ENCODE measurements at places on chromosomes 13 and 19.

DNA sequence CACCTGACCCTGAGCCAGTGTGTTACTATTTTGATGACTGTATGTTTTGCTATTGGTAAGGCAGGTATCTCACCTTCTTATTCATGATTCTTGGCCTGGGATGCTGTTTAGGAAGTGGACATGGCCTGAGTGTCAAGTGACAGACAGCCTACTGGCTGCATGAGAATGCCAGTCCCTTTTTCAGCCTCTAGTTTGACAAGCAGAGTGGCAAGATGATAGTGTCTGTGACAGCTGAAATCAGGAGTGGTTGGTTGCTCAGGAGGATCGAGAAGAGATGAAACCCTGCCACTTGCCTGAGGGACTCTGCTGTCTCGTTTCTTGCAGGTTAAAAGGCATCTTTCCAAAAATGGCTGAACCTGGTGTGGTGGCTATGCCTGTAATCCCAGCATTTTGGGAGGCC lies 7.1 kb upstream of the ELOF1 start:
- DNase-seq = no peak

GRCh38 chr19:50559636-50560035 lies 8.6 kb downstream of the LRRC4B start:
- DNase-seq = no peak

- DNase-seq = no peak
These were observed 1884.3 kb upstream of the PCDH20 start for GRCh38 chr13:63299866-63300394.

- peak; percentile 20 for DNase-seq
These were observed 3.1 kb downstream of the FGF9 start for GRCh38 chr13:21673789-21674489.

DNA sequence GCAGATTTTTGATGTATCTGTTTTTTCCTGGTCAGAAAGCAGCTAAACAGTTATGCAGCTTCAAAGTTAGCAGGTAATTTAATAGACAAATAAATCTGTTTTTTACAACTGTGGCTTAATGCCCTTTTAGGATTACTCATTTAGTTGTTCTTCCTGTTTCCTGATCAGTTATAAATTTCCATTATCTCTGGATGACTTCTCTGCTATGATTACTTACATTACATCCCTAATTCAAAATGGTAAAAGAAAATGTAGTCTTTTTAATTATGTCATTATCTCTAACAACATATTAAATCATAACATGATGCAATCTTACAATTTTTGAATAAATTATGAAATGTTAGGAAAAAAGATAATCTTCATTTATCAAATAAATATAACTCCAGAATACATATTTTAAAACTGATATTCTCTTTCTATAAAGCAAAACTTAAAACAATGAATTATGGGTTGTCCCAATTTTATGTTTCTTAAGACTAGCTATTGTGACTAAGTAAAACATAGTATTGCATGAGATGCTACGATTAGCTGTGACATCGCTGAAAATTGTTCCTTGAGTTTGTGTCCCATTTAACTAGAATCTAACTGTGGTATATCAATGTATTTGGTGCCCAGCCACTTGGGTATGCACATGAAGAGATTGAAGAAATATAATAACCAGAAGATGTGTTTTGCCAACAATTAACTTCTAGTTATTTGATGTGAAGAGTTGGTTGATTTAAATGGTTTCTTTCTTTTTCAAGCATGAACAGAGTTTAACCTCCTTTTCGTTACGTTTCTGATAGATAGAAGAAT lies 605.3 kb upstream of the SPRY2 start:
- no peak for DNase-seq

DNA sequence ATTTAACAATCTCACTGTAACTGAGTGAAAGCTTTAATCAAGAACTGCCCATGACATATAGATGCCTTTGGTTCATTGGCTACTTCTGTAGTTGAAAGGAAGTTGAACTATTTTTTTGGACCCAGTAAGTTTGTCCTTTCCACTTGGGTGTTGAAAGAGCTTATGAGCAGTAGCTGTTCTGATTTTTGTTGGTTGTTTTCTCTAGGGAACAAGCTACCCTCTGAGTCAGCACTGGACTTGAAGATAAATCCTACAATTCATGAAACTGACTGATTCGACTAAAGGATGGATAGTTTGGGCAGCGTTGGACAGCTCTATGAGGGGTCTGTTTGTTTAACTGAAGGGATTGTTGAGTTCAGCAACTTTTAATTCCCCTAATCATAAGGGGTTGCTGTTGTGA lies 101.0 kb downstream of the PAN3 start:
- no peak for DNase-seq

DNA sequence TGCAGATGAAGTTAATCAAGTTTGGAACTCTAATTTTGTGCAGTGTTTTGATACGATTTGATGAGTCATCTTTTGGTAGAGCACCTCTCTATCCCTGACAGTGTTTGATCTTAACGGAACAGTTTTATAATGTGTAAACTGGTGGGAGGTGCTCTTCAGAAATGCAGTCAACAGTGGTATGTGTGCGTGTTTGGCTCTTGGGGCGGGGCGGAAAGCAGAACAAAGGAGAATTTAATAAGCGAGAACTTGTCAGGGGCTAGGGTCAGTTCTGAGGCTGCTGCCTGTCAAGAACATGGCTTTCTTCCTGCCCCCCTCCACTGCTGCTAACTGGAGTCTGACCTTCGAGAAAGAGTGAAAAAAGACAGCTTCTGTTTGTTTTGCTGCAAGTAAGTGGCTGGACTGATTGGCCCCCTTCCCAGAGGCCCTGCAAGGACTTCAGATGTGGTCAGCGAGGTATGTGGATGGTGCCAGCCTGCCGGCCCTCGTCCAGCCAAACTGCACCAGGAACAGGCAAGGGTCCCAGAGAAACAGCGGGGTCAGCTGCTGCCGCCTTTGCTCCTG lies 40.8 kb downstream of the BBC3 start:
- peak; percentile 54 for DNase-seq

DNA sequence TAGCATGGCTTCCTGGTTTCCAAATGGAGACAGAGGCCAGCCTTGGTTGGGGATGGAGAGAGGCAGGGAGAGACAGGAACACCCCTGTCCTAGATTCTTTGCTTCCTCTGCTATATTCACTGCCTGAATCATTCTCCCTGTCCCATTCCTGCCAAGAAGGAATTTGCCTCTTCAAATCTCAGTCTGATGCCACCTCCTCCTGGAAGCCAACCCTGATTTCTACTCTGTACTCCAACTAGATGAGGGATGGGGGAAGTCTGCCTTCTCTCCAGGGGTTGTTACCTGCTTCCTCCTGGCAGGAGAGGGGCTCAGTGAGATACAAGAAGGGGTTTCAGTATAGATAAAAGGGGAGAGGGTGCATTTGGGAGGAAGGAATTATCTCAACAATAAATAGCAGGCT lies 1.3 kb upstream of the ACTL9 start:
- no peak for DNase-seq

- DNase-seq = no peak
These were observed 9.6 kb upstream of the LYPD5 start for GRCh38 chr19:43811837-43812236.

DNA sequence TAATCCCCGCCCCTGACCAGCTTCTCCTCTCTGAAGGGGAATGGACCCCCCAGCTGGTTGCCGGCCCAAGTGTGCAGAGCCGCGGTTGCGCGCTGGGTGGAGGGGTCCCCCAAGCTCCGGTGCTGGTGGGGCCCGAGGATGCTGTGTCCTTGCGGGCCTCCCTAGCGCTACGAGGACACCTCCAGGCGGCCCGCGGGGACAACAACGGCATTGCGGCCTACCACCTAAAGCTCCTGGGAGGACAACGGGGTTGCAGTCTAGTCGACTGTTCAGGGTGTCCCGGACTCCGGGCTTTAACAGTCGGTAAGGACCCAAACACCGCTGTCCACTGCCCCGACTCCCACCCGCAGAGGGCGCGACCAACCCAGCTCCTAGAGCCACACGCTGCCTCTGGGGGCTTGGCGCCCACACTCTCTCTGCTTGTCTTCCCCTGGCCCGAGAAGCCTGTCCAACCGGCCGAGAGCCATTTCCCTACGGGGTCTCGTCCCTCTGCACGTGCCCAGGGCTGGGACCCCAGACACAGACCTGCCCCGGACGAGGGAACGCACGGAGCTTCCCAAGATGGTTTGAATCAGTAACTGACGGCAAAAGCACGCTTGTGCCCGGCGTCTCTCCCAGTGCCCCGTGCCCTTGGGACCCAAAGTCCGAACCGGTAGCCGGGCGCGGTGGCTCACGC lies 927 bp upstream of the SDHAF1 start:
- no peak for DNase-seq
